NCI-H226 (cell line): ENCODE measurements at places on chromosomes 1 and 21.

- no peak for DNase-seq
Measured at GRCh38 chr21:37595944-37596343, 229.4 kb downstream of the DYRK1A start.

GRCh38 chr1:112464501-112464900 lies 44.3 kb upstream of the WNT2B start:
- DNase-seq = no peak

- no peak for DNase-seq
Measured at GRCh38 chr1:172756024-172756423, 97.1 kb downstream of the FASLG start.

DNA sequence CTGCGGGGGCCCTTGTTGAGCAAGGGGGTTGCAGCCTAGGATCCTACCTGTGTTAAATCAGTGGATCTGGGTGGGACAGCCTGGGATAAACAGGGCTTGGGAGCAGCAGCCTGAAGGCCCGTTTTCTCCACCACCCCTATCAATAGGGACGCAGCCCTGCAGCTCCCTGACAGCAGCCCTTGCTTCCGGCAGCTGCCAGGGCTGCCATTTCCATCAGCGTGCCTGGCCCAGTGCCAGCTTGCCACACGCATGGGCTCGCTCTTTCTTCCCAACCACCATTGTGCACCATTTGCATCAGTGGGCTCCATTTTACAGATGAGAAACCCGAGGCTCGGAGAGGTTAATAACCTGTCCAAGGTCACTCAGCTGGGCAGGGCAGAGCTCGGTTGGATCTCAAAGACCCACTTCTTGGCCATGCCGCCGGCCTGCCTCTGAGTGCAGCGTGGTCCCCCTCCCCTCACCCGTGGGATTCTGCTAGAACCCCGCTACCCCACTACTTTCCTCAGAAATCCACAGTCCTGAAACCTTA lies 3.8 kb downstream of the WNT4 start:
- DNase-seq = no peak
